Breast epithelium (tissue), 4 donors: ENCODE measurements at places on chromosomes 11 and 22.

- peak overlapping the region; percentile 72 for H3K4me3 ChIP-seq
- peak overlapping the region; percentile 91 for H3K27ac ChIP-seq
- H3K36me3 ChIP-seq: no peaks in the 10 kb centered on the region
- peak; percentile 54 for DNase-seq
- no peaks in the 10 kb centered on the region for H3K27me3 ChIP-seq
Observed at GRCh38 chr11:122656073-122656630, 630 bp downstream of the UBASH3B start.

DNA sequence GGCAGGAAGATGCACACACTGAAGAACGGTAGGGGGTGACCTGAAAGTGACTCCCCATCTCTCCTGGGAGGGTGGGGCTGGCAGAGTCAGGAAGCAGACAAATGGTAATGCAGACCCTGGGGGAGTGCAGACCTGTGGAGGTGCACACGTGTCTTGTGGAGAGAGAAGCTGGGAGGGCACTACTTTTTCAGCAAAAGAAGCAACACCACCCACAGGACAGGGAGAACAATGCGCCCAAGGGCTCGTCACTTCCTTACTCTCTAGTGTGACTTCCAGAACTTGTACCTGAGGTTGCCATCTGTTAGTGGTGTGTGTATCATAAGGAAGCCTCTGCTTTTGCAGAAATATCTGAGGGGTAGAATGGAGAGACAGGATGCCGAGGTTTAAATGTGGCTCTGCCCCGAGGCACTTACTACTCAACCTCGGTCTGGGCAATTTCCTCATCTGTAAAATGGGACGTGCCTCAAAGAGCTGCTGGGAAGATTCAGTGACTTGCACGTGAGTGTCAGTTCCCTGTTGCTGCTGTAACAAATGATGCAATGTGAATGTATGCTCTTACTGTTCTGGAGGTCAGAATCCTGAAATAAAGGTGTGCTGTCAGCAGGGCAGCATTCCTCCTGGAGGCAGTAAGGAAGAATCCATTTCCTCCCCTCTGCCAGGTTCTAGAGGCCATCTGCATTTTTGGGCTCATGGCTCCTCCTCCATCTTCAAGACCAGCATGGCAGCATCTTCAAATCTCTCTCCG, 323.4 kb downstream of the SHANK2 start:
- no peaks in the 10 kb centered on the region for H3K4me1 ChIP-seq
- H3K27ac ChIP-seq: no peak overlapping the region
- H3K4me3 ChIP-seq: no peak overlapping the region
- no peaks in the 10 kb centered on the region for H3K27me3 ChIP-seq

DNA sequence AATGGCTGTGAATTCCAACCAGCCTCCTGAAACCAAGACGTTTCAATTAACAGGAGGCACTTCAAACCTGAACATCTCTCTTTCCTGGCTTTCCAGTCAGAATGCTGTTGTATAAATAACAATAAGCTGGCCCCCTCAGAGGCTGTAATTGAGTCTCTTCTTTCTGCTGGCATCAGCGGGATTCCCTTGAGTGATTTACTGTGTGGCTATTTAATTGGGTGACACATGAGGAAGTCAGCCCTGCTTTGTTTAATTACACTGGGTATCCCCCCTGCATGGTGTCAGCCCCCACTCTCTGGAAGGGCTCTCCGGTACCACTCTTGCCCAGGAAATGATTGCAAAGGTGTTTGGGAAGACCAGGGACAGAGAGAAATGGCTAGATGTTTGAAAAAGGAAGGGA, 101.6 kb downstream of the NTM start:
- no peak overlapping the region for H3K27ac ChIP-seq
- H3K4me1 ChIP-seq: no peaks in the 10 kb centered on the region
- no peak overlapping the region for H3K4me3 ChIP-seq

DNA sequence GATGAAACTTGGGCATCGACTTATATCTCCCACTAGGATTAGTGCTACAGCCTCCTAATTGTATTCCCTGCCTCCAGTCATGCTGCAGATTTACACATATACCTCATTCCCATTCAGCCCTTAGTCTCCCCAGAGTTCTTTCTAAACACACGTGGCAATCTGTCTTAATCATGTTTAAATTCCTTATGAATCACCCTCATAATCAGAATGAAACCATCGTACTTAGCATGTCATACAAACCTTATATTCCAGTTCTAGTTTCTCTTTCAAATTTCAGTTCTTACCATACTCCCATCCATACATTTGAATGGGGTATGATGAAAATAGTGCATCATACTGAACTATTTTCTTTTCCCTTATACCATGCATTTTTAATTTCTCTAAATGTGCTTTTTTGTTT, 6.0 kb upstream of the OR10A2 start:
- no peak for DNase-seq

- H3K27ac ChIP-seq: no peak overlapping the region
- no peak overlapping the region for H3K4me3 ChIP-seq
Observed at GRCh38 chr11:126502982-126503381, 147.5 kb downstream of the ST3GAL4 start.

DNA sequence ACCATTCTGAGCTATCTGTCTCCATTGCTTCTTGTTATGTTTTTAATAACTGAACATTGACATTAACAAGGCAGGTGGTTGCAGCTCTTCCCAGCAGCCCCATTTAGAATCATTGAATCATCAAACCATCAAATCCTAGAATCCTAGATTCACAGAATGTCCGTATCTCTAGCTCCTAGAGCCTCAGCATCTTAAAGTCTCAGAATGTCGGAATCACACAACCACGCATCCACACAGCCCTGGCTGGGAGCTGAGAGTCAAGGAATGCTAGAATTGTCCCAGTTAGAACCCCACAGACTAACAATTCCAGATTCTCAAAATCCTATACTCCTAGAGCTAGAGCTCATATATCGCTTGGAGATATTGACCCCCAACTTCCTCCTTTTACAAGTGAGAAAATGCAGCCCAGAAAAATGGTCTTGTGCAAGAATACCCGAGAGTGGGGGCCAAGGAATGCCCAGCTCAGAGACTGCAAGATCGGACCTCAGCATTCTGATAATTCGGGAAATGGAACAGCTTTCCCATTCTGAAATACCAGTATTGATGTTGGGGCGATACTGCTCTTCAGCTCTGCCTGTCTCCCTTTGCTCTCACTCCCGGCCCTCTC, 38.8 kb downstream of the PDE2A start:
- no peak overlapping the region for H3K27ac ChIP-seq
- no peak overlapping the region for H3K4me3 ChIP-seq
- peaks cover 14% of the 10 kb centered on the region for H3K27me3 ChIP-seq
- no peak for DNase-seq
- no peaks in the 10 kb centered on the region for H3K4me1 ChIP-seq
- H3K36me3 ChIP-seq: no peaks in the 10 kb centered on the region

DNA sequence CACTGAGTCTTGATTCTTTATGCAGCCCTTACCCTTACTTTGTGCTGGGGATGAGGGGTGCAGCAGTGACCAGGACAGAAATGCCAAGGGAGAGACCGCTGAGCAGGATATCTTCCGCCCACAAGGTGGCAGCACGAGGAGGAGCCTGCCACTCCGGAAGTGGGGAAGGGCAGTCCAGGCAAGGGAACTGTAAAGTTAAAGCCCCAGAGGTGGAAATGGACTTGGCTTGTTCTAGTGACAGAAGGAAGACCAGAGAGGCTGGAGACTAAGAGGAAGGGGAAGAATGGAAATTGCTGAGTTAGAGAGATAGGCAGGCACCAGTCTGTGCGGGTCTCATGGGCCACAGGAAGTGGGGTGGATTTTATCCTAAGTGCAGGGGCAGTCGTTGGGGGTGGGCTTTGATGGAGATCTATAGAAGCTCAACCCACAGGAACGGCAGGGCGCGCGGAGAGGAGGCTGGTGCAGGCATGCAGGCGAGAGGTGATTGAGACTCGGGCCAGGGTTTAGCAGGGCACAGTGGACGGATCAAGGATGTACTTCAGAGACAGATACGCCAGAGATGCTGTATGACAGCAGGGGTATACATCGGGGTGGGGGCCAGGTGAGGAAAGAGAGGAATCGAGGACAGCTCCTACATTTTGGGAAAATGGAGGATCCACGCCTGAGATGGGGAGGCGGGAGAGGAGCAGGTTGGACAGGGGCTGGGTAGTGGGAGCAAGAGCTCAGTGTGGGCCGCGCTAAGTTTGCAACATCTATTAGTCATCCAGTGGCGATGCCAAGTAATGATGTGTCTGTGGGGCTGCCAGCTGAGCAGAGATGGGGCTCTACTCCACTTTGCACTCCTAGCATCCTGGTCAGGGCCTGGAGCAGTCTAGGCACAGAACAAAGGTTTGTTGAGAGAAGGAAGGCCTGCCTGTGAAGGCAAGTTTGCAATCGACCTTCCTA, 3.3 kb upstream of the GRK2 start:
- peak; percentile 73 for DNase-seq
- H3K4me3 ChIP-seq: peak overlapping the region; percentile 16
- peaks cover 25% of the 10 kb centered on the region for H3K4me1 ChIP-seq
- no peaks in the 10 kb centered on the region for H3K27me3 ChIP-seq
- H3K27ac ChIP-seq: peak overlapping the region; percentile 73

DNA sequence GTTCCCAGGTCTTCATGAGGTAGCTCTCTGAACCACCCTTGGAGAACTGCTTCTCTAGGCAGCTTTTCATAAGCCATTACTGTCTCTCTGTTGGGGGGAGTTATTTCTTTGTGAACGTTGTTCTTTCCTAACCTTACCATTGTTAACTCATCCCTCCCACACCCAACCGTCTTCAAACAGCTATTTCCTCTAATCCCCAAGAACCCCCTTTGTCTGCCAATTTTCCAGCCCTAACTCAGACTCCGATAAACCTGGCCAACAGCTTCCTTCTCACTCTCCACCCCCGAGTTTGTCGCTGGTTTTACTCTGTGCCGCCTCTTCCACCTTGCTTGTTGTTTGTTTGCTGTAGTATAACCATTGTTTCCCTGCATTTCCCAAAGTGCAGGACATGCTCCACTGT, 131.5 kb downstream of the CCDC34 start:
- no peaks in the 10 kb centered on the region for H3K27me3 ChIP-seq
- no peaks in the 10 kb centered on the region for H3K36me3 ChIP-seq
- no peaks in the 10 kb centered on the region for H3K4me1 ChIP-seq
- no peak for DNase-seq
- no peak overlapping the region for H3K27ac ChIP-seq

GRCh38 chr11:43549624-43550023, 130.9 kb upstream of the HSD17B12 start:
- H3K27me3 ChIP-seq: no peaks in the 10 kb centered on the region
- no peak for DNase-seq

- no peak overlapping the region for H3K4me3 ChIP-seq
- peak overlapping the region; percentile 0 for H3K27ac ChIP-seq
- no peaks in the 10 kb centered on the region for H3K27me3 ChIP-seq
- no peaks in the 10 kb centered on the region for H3K4me1 ChIP-seq
- peak; percentile 40 for DNase-seq
Observed at GRCh38 chr11:36069576-36070212, 125.8 kb downstream of the LDLRAD3 start.

DNA sequence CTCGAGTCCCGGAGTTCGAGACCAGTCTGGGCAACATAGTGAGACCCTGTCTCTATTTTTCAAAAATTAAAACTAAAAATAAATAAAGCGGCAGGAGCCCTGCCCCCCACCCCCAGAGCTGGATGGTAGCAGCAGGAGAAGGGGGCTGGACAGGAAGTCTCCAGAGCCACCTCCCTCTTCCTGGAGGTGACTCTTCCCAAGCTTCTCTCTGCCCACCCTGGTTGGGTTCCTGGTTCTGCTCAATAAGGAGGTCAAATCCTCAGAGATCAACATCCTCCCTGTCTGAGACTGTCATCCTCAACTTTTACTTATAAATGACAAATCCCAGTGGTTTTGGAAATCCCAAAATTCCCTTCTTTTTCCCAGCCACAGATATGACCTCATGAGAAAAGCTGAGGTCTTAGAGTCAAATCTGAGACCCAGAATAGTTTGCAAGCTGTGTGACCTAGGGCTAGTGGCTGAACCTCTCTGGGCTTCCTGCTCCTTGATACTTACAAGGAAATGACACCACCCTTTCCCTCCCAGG, 987 bp downstream of the C1QTNF6 start:
- no peak for DNase-seq
- no peaks in the 10 kb centered on the region for H3K36me3 ChIP-seq
- no peaks in the 10 kb centered on the region for H3K27me3 ChIP-seq
- peak overlapping the region; percentile 37 for H3K4me3 ChIP-seq
- H3K4me1 ChIP-seq: peaks cover 15% of the 10 kb centered on the region
- peak overlapping the region; percentile 77 for H3K27ac ChIP-seq

DNA sequence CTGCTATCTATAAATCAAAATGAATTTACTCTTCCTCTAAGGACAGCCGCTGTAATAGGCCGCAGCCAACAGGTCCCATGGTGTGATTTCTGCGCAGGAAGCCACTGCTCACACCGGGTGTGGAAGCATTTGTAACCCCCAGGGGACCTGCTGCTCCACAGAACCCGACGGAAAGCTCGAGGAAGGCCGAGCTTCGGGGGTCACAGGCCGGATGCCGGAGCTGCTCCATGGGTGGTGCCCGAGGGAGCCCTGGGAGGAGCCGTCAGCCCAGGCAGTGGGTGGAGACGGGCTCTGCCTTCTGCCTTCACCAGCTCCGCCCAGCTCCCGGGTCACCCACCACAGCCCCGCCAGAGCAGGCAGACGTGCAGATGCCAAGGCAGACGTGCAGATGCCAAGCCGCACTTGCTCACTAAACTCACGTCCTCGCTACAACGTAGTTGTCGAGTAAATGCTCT, 63.5 kb downstream of the BRD1 start:
- no peak overlapping the region for H3K27ac ChIP-seq
- H3K4me3 ChIP-seq: no peak overlapping the region
- no peaks in the 10 kb centered on the region for H3K4me1 ChIP-seq
- no peaks in the 10 kb centered on the region for H3K36me3 ChIP-seq
- DNase-seq: peak; percentile 25

GRCh38 chr22:39431821-39432251, 25.0 kb upstream of the MGAT3 start:
- H3K4me1 ChIP-seq: no peaks in the 10 kb centered on the region
- no peak for DNase-seq
- peak overlapping the region; percentile 38 for H3K27ac ChIP-seq
- no peaks in the 10 kb centered on the region for H3K27me3 ChIP-seq
- H3K4me3 ChIP-seq: no peak overlapping the region
- H3K36me3 ChIP-seq: no peaks in the 10 kb centered on the region

GRCh38 chr11:112694813-112695212, 266.4 kb upstream of the NCAM1 start:
- DNase-seq: no peak
- H3K36me3 ChIP-seq: no peaks in the 10 kb centered on the region
- no peaks in the 10 kb centered on the region for H3K4me1 ChIP-seq
- H3K4me3 ChIP-seq: no peak overlapping the region
- no peak overlapping the region for H3K27ac ChIP-seq
- no peaks in the 10 kb centered on the region for H3K27me3 ChIP-seq

DNA sequence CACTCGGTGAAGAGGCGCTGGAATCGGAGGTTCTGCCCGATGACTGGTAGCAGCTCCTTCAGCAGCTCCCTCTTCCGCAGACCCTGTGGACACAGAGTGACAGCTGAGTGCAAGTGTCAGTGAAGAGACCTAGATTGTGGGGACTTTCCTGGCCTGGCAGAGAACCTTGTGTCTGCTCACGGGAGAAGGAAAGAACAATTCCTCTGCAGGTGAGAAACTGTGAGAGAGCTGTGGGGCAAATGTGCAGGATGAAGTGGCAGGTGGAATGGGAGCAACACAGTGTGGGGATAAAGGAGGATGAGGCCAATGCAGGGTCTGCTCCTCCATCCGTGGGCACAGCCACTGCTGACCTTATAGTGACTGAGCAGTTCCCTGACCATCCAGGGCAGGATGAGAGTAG, 40.0 kb upstream of the CLTCL1 start:
- H3K36me3 ChIP-seq: peaks cover 6% of the 10 kb centered on the region
- no peak for DNase-seq
- no peaks in the 10 kb centered on the region for H3K4me1 ChIP-seq
- H3K27me3 ChIP-seq: no peaks in the 10 kb centered on the region

- no peaks in the 10 kb centered on the region for H3K27me3 ChIP-seq
- H3K27ac ChIP-seq: no peak overlapping the region
- no peak for DNase-seq
- no peaks in the 10 kb centered on the region for H3K4me1 ChIP-seq
- no peak overlapping the region for H3K4me3 ChIP-seq
- H3K36me3 ChIP-seq: no peaks in the 10 kb centered on the region
Observed at GRCh38 chr11:121636081-121636799, 183.5 kb upstream of the SORL1-AS1 start.
